Activated T-cell treated with anti-CD3 and anti-CD28 coated beads, Interleukin-2, amount 50 U/mL, for 1 hour (primary cell): ENCODE measurements at places on chromosomes 16 and 17.

GRCh38 chr16:8634991-8635736 lies 13.7 kb downstream of the METTL22 start:
- no peak for DNase-seq

DNA sequence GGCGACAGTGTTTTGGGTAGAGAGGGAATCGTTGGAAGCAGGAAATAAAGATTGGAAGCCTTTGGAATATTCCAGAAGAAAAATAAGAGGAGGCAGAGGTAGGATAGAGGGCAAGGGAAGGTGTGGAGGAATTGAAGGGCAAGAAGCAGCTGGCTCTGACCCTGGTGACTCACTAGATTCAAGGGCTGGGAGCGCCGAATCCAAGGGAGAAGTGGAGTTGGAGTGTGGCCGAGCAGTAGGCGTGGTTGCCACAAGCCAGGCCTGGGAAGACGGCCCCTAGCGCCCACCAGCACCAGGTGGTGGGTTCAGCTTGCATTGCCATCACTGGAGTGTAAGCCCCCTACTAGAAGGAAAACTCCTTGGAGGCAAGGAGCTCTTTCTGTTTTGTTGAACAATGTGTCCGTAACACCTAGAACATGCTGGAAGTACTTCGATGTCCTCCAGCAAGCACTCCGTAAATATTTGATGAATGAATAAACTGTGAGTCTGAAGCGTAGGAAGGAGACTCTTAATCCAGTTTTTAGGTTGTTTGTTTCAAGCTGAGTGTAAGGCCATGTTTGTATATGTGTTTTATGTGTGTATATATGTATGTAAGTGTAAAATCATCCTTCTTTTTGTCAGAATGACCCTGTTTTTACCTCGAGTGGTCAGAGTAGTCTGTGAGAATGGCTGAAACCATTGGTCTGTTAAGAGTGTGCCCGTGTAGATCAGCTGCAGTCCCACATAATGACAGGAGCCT lies 139.5 kb downstream of the CMIP start:
- DNase-seq: no peak

DNA sequence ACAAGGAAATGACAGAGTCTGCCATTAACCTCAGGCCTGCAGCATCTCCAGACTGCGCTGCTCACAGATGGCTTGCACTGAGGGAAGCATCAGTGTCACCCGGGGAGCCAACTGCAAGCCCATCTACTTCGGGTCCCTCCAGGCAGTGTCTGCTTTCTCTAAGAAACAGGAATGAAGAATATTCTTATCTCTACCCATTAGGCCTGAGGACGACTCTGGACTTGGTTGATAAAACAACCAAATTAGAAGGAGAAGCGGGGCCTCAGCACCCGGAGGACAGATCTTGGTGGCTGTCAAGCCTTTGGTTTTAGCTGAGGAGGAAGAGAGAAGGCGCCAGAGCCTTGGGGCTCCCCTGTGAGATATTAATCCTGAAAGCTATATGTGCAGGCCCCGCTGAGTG lies 19.5 kb upstream of the MGAT5B start:
- DNase-seq: no peak

- no peak for DNase-seq
These were observed 24.5 kb upstream of the HS3ST2 start for GRCh38 chr16:22789281-22789945.

DNA sequence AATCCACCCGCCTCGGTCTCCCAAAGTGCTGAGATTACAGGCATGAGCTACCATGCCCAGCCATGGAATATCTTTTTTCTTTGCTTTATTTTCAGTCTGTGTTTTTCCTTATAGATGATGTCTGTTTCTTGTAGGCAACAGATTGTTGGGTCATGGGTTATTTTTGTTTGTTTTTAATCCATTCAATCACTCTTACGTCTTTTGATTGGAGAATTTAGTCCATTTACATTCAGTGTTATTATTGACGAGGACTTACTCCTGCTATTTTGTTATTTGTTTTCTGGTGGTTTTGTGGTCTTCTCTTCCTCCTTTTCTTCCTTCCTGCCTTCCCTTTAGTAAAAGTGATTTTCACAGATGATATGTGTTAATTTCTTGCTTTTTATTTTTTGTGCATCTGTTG lies 55.9 kb downstream of the OMG start:
- DNase-seq: no peak
